Stimulated activated CD4-positive, alpha-beta T cell treated with anti-CD3 and anti-CD28 coated beads, Interleukin-1b, Interleukin-23, amount 100 ng/mL, for 1 hour (primary cell): ENCODE measurements at places on chromosomes 2 and 18.

- no peak for DNase-seq
Observed at GRCh38 chr2:33577668-33578067, 21.4 kb downstream of the FAM98A start.

DNA sequence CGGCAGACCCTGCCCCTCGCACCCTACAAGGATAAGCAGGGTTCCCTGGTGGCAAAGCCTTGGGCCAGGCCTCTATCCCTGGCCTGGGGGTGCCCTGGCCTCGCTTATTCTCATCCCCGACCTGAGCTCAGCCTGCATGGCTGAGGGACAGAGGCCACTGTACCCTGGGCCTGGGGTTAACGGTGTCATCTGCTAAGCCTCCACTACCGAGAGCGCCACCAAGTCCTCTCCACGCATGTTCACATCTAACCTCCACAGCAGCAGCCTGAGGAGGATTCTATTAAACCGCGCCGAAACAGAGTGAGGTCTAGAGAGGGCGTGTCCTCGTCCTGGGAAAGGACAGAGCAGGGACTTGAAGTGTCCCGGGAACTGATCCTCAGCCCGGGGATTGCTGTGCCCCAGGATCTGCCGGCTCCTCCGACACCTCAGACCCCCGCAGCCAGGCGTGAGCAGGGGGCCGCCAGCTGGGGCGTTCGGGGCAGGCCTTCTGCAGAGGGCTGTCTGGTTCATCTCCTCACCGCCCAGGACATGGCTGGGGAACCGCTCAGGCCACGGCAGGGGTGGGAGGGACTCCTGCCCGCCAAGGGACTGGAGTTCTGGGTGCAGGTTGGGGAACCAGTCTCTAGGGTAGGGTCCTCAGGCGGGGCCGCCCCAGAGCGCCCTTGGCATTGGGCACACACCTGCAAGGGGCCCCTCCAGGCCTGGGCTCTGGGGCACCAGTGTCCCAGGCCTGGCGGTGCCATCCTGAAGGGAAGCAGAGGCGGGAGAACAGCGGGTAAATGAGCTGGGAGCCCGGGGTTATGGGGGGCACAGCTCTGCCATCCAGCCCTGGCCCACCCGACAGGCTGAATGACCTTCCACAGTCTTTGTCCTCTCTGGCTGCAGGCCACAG, 68.0 kb upstream of the SMAD7 start:
- no peak for DNase-seq

- DNase-seq: no peak
Observed at GRCh38 chr2:127770973-127771735, 39.8 kb downstream of the WDR33 start.

DNA sequence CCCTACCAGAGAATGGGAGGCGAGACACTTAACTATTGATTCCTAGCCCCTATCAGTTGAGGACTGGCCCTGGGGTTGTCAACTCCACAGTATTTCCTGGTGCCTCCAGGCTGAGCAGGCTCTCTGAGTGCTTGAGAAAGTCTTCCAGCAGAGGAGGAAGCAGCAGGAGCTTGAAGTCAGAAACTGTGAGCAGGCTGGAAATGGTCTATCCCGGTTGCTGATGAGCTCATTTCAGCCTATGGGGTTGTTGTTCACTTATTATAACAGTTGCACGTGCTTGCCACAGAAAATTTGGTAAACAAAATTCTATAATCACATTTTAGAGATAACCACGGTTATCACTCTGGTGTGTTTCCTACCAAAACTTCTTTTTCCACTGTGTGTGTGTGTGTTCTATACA, 254.7 kb upstream of the THUMPD2 start:
- DNase-seq: no peak
